ENCODE measurements at places on chromosomes 3 and 15. TPM values are rescaled to one million over a fixed set of nuclear protein-coding genes. Genes with fewer than 3 reads are reported as not detected.

DNA sequence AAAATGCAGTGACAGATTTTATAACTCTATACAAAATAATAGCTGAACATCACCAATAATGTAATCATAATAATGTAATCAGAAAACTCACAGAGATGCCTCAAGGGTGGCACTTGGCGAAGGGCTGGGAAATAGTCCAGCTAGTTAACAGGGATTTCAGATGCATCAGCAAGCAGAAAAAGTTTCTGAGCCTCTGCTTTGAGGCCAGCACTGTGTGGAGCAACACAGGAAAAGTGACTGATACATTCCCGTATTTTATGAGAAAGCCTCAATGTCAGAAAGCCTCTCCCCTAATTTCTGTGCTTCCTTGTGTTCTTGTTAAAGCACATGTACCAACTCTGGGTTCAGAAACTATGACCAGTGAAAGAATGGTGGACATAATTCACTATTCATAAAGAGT lies 304.8 kb downstream of the VPS13C start:
- DNase-seq: no peak

DNA sequence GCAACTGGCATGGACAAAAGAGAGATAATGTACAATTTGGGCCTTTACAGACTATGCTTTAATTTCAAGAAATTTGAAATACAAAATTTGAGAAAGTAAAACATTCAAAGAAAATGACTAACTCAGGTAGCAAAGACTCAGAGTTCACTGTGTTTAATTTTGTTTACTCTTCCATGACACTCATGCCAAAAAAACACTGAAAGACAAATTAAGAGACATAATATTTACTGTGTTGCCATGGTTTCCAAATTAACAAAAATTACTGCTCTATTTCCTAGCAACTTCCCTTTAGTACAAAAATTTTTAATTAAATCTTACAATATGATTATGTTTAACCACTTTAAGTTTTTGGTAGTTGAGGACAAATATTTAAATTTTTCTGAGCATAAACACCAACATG lies 29.6 kb downstream of the LRRFIP2 start:
- no peak for DNase-seq

GRCh38 chr15:90883976-90884718 lies at the start of gene FES:
TSS of gene FES (plus strand) at chr15:90884504. CDS start at chr15:90885046, 542 bp downstream.
- peak; percentile 86 for DNase-seq

- DNase-seq: no peak
Observed at GRCh38 chr3:16432714-16433113, 80.8 kb downstream of the RFTN1 start.

DNA sequence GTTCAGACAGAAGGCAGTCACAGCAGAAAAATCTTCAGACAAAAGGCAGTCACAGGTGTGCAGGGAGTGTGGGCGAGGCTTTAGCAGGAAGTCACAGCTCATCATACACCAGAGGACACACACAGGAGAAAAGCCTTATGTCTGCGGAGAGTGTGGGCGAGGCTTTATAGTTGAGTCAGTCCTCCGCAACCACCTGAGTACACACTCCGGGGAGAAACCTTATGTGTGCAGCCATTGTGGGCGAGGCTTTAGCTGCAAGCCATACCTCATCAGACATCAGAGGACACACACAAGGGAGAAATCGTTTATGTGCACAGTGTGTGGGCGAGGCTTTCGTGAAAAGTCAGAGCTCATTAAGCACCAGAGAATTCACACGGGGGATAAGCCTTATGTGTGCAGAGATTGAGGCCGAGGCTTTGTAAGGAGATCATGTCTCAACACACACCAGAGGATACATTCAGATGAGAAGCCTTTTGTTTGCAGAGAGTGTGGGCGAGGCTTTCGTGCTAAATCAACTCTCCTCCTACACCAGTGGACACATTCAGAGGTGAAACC lies 27.6 kb downstream of the ZNF589 start:
- DNase-seq: no peak

The MPI gene
- 52.0 TPM for total RNA-seq

The CCDC9B gene
- total RNA-seq: 43.9 TPM
